ENCODE measurements at places on chromosomes 13 and 19.

DNA sequence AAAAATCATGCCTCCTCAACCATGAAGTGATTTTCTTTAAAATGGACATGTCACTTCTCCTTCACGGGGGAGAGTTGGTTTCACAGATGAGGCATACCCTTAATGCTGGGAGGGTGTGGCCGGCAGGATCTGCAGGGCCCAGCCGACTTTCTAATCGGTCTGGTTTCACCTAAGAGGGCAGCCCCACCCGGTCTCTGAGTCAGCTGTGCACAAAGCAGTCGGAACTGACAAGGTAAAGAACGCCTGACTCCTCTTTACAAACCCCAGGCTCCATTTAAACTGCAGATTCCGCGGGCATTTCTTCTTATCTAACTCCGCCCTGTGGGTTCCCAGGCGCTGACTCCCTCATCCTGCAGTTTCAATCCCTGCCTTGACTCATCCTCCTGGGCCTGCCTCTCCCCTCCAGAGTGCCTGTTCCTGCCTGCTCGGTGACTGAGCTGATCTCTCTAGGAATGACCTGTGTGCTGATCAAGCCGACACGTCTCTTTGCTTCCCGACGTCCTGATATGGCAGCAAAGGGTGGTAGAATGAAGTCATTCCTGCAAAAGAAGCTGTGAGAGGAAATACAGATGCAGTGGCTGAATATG, 63.4 kb downstream of the EFNB2 start:
- no peak for DNase-seq

DNA sequence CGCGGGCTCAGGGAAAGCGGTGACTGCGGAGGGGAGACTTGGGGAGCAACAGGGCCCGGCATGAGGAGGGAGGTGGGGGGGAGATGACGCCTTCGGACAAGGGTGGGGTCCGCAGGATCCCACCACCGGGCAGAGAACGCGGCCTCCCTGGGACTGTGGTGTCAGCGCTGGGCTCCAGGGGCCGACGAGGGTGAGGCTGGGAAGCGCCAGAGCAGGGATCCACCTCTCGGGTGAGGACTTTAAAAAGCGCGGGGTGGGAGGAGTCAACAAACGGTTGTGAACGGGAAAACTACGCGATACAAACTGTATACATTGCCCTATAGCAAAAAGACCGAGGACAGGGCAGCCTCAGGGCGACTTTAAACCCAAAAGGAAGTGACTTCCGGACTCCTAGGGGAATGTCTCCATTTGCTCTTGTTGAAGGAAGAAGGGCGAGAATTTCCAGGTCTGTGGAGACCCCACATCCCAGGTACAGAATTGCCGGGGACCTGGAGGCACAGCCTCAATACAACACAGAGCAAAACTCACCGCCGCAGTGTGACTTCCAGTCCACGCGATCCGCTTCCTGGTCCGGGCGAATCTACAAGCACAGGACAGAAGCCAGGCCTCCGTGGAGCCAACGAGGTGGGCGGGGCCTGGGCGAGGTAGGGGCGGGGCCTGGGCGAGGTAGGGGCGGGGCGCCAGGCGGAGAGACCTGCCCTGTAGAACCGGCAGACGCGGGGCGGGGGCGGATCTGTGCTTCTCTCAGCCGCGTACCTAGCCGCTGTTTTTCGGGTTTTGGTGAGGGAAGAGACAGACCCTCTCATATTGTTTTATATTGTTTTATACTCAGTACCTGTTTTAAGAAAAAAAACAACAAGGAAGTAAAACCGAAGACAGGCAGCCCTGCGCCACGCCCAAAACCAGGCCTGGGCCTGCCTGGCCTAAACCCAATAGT, at the start of gene ZNF888:
Gene ZNF888 (minus strand): TSS at position 588 of the 937 bp plus-strand sequence. CDS start 5,555 bp downstream, outside the sequence.
- DNase-seq = peak; percentile 27

- no peak for DNase-seq
These were observed 40.5 kb downstream of the GATAD2A start for GRCh38 chr19:19445911-19446361.

- no peak for DNase-seq
These were observed 8.7 kb upstream of the SPC24 start for GRCh38 chr19:11164296-11164695.

DNA sequence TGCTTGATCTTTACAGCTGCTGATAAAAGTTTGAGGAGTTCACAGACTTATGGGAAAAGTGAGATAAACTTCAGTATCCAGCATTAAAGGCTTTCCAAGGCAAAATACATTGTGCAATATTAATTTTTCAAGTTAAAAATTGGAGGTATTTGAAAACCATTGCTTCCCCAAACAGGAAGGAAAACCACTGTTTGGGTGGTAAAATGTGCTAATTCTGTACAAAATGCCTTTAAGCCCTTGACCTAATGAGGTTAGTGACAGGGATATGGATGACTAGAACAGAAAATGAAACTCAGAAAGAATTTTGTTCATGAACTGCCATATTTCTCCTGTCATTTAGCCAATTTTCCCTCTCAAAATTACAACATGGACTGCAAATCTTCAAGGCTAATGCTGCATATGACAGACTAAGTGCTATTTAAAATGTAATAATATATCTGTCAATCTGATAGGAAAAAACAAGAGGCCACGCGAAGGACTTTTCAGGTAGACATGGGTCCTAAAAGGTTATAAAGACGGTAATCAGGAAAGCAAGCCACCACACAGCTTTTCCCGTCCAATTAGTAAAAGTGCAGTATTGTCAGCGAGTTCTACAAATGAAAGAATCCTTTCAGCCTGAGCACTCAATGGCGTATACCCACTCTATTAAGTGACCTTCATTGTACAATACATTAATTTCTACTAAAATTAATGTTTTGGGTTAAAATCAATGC, 212.8 kb downstream of the ENOX1 start:
- DNase-seq = no peak

Data from glomerular endothelial cell (primary cell).